ENCODE measurements at places on chromosomes 5 and 9.

DNA sequence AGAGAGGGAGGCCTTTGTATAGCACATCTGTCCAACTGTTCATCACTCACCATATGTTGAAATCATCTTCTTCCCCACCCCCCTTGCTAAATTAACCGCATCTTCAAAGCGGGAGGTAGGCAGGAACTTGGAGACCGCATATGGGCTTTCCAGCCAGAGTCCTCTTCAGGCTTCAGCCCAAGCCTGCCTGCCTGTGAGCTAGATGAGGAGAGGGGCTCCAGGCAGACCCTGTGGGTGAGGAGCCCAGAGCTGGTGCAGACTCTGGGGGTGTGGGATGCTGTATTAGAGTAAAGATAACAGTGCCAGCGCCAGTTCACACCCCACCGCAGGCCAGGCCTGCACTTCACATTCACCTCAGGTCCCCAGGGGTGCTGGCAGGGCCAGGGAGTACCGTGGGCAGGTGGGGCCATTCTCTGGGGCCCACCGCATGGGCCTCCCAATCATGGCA, 16.2 kb downstream of the PRRC2B start:
- peak; percentile 45 for DNase-seq

DNA sequence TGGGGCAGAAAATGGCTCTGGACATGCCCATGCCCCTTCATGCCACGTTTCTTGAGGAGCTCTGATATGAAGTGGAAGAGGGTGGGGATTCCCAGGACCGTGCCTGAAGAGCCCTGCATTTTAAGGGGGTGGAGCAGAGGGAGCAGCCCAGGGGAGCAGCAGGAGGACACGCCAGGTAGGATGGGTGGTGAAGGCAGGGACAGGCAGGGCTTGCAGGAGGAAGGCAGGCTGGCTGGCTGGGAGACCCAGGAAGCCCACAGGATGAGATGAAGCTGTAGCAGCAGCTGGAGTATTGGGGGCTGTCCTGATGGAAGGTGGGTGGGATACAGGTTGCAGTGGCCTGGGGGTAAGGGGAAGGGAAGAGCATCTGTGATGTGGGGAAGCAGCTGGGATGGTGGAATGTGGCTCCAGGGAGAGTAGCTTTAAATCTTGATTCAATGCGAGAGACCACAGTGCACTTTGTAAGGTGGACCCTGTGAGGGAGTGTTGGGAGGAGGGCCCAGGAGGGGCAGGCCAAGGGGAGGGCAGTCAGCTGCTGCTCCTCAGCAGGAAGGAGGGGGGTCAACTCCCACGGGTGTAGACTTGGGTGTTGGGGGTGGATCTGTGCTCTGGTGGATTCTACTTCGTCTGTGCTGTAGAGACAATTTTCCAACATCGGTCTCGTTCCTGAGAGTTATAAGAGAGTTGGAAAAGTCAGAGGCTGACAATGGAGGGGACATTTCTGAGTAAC, 242.6 kb upstream of the IRX4 start:
- no peak for DNase-seq

GRCh38 chr5:60546207-60546606, 153.8 kb downstream of the DEPDC1B start:
- DNase-seq = no peak

GRCh38 chr9:34549407-34549732, 26.6 kb upstream of the ENHO start:
- DNase-seq = no peak

DNA sequence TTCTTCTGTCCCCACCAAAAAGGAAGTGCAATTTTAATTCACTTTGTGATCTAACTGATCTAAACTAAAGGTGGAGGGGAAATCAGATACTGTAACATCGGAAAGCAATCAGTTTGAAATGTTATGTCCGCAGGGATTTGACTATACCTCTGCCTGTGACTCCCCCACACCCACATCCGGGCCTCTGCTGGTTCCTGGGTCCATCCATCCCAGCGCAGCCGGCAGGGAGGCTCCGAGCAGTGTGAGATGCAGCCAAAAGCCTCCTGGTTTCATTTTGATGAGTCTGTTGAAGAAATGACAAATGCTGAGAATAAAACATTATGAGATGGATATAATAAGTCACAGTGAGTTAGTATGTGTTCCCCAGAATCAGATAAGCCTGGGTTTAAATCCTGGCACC, 8.6 kb downstream of the FSTL4 start:
- no peak for DNase-seq

DNA sequence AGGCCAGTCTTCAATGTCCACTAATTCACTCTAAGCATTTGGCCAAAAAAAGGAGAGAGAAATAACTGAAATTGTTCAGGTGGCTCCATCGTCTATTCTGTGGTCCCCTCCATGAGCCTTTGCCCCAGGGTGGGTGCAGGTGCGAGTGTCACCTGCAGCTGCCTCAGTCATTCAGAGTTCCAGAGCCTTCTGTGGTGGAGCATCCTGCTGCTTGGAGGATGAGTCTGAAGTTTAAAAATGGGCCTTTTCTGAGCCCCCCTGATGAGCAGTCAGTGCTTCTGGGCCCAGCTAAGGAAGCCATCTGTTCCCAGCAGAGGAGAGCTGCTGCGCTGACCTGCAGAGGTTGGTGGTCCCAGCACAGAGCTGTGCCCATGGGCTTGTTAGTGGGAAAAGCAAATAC, 48.2 kb downstream of the NDST1 start:
- no peak for DNase-seq

DNA sequence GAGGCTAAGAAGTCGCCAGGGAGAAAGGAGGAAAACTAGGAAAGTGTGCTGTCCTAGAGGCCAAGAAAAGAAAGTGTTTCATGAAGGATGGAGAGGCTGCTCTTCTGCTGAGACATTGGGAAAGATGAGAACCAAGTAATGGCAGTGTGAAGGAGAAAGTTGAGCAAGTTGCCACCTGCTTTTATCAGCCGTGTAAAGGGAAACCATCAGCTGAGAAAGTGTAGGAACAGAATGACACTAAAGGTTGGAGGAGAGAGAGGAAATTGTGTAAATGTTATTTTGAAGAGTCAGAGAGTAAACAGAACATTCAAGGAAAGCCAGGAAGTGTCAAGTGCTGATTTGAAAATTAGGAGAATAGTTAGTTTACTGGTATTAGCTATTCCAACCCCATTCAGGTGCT, 125.0 kb downstream of the CEMIP2 start:
- no peak for DNase-seq

DNA sequence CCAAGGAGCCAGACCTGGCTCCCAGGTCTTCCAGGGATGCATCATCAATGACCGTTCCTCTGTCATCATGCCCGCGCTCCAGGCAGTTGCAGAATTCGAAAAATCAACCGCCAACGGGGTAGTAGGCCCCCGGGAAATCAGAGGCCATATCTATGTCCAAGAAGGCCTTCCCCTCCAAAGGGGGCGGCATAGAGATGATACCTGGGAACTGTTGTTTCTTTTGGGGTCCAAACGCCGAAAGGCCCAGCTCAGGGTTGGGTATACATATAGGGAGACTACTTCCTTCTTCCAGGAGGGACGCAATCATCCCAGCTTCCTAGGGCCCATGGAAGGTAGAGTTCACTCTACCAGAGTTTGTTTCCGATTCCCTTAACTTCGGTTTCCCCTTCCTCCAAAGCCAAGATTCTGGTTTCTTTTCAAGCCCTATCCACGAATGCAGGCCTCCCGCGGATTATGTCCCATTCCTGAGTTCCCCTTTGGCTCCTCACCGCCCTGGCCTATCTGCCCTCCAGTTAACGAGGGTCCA, 754 bp downstream of the DCAF12 start:
- DNase-seq = no peak

DNA sequence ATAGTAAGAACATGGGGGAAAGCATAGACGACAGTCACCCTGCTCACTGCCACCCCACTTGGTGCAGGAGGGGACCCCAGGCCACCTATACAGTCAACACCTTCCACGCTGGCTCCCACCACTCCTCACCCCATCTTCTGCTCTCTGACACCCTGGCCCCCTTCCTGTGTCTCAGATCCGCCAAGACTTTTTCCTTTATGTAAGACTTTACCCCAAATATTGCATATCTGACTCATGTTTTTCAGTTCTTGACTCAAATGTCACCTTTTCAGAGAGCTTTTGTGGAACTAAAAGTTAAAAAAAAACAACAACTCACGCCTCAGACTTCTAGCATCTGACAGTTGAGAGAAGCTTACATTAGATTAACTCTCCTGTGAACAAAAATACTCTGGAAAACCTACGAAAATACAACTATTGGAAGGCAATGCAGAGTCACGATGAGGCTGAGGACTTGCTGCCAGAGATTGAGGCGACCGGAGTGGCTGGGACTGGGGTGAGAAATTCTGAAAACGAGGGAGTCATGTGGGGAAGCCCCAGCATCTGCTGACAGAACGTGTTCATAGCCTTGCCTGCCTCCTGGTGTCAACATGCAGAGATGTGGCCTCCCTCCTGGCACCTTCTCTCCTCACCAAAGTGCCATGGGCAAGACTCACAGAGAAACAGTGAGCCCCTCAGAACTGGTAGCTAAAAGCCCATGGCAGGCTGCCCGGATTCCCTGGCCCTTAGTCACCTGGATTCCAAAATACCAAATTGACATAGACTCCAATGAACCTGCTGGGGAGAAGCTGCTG, 22.4 kb upstream of the FCN2 start:
- DNase-seq = no peak

GRCh38 chr9:2919347-2919746, 75.5 kb upstream of the PUM3 start:
- DNase-seq = no peak

GRCh38 chr5:157045601-157046000, 13.3 kb downstream of the HAVCR1 start:
- no peak for DNase-seq

GRCh38 chr9:18437315-18438201, 36.4 kb upstream of the ADAMTSL1 start:
- DNase-seq = peak; percentile 74

GRCh38 chr9:110069326-110070248, 138.4 kb downstream of the C9orf152 start:
- DNase-seq = peak; percentile 19

GRCh38 chr5:17431272-17432050, 66.6 kb upstream of the TAF11L2 start:
- DNase-seq = no peak

- no peak for DNase-seq
Observed at GRCh38 chr5:134464988-134465815, 53.5 kb upstream of the CDKN2AIPNL start.

DNA sequence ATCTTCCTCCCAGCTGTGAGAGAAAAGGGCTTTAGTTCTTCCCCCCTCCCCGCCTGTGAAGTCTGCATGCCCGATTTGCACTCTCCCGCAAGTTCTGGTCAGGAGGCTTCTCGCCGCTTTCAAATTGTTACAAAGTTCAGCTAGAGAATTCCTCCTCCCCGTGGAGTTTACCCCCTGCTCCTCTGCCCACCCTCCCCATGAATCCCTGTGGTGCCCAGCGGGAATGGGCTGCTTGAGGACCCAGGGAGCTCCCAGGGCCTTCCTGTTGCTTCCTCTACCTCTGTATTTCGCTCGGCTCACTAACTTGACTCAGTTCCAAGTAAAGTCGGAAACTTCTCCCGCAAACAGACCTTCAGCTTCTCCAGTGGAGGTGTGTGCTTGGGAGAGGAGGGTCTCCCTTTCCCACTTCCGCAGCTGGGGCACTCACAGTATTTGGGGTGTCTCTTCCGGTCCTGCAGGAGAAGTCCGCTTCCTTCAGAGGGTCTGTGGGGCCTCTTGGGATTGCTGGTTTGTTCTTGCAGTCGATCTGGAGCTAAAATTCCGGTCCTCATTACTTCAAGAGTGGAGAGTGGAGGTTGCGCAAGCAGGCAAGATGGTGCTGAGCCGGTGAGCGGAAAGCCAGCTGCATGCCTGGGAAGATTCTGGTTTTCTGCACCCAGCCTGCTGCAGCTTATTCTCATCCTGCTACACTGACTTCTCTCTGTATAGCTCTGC, 97.8 kb downstream of the ADAMTS12 start:
- no peak for DNase-seq

DNA sequence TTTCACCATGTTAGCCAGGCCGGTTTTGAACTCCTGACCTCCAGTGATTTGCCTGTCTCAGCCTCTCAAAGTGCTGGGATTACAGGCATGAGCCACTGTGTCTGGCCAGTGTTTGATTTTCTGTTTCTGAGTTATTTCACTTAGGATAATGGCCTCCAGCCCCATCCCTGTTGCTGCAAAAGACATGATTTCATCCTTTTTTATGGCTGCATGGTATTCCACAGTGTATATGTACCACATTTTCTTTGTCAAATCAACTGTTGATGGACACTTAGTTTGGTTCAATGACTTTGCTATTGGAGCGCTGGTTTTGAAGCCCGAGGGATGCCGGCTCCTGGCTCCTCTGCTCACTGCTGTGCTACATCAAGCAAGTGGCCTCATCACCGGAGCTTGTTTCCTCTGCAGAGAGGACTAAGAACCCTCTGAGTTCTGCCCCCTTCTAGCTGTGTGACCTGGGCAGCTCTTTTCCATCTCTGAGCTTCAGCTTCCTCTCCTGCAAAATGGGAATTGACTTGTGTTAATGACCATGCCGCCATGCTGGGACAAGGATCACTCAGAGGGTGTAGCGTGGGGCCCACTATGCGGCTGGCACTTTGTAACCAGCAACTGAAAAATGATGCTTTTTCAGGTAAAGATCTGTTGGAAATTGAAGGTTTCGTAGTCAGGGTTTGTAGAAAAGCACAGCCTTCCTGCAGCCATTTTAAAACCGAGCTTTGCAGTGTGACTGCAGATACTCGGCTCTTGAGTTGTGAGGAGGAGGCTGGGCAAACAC, 4.6 kb upstream of the NEURL1B start:
- no peak for DNase-seq

GRCh38 chr5:178115814-178116142, 2.4 kb downstream of the N4BP3 start:
- DNase-seq = peak; percentile 60

DNA sequence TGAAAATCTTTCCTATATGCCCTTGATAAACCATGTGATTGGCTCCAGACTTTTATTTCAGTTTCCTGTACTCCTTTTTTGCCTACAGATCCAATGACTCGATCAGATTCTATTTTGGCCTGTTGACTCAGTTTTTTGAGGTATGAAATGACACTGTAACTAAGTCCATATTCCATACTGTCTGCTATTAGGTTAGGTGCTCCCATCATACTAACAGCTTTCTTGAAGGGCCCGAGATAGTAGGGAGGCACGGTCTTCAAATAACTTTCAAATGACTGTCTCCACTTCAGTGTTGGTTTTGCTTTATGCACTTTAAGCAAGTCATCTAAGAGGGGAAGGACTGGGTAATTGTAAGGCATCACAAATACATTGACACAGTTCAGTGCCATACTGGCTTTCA, 295.4 kb upstream of the DAB2 start:
- DNase-seq = no peak

GRCh38 chr5:141875795-141876627, 2.2 kb downstream of the PCDH1 start:
- DNase-seq = peak; percentile 66

GRCh38 chr5:133782736-133783135, 170.4 kb upstream of the FSTL4 start:
- DNase-seq = no peak
